ENCODE measurements at places on chromosomes 3 and 15.
A peak's percentile ranks its signal among the peaks of the same experiment; 100 is the strongest.

- no peak for DNase-seq
These were observed 376.1 kb upstream of the CFAP20DC start for GRCh38 chr3:59425942-59426341.

DNA sequence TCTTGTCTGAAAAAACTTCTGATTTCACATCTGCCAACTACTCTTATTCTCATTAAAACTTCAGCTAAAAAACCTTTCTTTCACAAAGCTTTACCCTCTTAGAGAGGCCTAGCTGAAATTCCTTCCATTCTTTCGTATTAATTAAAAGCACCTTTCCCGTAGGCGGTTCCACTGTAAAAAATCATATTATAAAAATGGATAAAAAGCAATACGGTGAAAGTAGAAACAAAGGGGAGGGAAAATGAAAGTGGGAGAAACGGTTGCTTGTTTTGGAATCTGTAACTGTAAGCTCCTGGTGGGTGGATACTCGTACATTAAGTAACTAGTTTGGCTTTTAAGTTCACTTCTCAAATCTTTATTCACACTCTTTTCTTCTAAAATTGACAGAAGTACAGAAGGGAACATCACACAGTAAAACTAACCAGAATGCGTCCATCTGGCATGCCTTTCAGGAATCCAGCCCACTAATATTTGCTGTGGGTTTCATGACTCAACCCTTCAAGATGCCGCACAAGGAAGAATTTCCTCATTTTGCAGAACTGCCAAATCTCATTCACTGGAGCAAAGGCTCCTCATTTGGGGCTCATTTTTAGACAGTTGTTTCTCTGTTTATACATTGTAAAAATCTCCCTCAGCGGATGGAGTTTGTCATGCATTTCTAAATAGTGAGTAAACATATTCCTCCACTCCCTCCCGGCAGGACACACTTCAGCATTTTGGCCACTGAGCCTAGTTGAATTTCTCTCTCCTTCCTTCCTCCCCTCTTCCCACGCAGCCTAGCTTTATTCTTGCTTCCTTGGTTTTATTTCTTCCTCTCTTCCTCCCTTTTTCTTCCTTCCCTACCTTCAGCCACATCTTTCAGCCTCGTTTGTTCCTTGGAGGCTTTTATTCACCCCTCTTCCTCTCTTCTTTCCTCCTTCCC, 419.5 kb upstream of the NAALADL2 start:
- DNase-seq, result no peak

DNA sequence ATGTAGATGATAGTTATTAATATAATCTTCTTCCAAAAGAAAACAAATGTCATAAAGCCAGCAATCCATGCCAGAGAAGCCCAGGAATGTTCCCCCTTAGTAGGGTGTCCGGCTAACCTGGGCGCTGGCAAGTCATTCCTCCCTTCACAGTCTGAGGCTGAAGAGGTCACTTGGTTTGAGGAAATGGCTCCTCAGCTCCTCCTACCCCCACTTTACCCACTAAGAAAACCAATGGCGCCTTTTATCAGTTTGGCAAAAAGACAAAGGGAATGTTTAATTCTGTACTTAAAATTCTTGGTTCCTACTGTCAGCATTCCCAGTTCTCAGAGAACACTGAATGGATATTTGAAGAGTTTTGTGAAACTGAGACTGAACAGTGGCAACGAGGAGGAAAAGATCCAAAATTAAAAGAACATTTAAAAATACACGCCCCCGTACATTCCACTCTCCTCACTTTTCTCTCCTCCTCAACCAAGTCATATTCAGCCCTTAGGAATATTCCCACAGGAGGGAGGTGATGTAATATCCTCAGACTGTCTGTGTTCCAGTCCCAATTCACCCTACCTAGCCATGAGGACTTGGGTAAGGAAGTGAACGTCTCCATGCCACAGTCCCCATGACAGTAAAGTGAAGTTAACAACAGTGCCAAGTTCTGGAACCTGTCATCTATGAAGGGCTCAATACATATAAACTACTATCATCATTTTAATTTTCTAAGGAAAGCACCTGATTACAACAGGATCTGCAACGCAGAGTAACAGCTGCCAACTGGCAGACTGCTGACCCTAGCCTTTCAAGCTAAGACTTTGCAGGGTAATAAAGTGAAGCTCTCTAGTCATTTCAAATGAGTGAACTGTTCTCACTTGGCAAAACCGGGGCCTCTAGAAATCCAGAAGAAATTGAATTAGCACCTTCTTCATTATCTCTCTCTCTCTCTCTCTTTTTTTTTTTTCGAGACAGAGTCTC, 234.5 kb upstream of the ICE2 start:
- no peak for DNase-seq

GRCh38 chr3:112149136-112149535, 16.1 kb upstream of the GCSAM start:
- no peak for DNase-seq

- DNase-seq, result peak; percentile 61
These were observed 21.1 kb upstream of the ST6GAL1 start for GRCh38 chr3:186909078-186909853.

- DNase-seq, result no peak
These were observed 407.3 kb upstream of the CBLB start for GRCh38 chr3:106276151-106276550.

All from stimulated activated CD8-positive, alpha-beta memory T cell treated with anti-CD3 and anti-CD28 coated beads, Interleukin-15, amount 100 ng/mL, for 1 hour (primary cell).